ENCODE measurements at places on chromosomes 3 and 15.

- DNase-seq: no peak
Observed at GRCh38 chr3:37825744-37826400, 35.8 kb upstream of the CTDSPL start.

GRCh38 chr3:138949002-138949418 is 2.0 kb downstream of the FOXL2NB start:
- no peak for DNase-seq

- no peak for DNase-seq
Observed at GRCh38 chr15:33159726-33160453, 34.6 kb downstream of the FMN1 start.

- DNase-seq: no peak
Observed at GRCh38 chr3:183252973-183253527, at the start of gene B3GNT5. B3GNT5 (plus strand) TSS chr3:183253253; CDS start chr3:183269799, 16,546 bp downstream.

DNA sequence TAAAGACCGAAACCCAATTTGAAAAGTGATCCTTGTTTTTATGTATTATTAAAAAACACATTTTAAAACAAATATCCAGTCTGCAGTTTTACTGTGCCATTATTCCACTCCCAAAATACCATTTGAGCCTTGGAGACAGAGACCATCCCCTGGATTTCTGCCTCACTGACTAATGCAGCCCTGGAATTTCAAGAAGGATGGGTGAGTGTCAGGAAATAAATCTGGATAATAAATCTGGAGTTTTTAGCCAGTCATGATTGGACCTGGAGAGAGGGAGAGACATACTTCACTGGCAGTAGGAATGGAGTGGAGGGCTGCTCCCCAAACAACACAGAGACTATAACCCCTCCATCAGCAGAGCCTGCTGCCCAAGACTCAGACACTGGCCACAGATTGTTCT is 123.3 kb downstream of the MYLK start:
- no peak for DNase-seq

- DNase-seq: no peak
Observed at GRCh38 chr15:43859546-43859945, 32.7 kb downstream of the WDR76 start.

GRCh38 chr3:136249091-136249490 is 1.0 kb upstream of the PCCB start:
- DNase-seq: no peak

DNA sequence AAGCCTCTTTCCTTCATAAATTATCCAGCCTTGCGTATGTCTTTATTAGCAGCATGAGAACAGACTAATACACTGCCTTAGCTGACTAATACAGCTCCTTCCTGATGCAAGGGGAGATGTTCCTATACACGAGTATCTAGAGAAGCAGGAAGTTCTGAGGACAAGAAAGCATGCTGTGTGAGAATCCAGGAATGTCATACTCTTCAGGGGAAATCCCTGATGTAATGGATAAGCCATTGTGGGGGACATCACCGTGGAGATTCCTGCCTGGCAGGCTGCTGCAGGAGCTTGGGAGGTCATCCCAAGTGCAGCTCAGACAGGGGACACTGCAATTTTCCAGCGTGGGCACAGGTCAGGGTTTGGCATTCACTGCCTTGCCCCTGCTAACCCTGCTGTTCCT is 476.9 kb downstream of the NR2F2 start:
- DNase-seq: no peak

DNA sequence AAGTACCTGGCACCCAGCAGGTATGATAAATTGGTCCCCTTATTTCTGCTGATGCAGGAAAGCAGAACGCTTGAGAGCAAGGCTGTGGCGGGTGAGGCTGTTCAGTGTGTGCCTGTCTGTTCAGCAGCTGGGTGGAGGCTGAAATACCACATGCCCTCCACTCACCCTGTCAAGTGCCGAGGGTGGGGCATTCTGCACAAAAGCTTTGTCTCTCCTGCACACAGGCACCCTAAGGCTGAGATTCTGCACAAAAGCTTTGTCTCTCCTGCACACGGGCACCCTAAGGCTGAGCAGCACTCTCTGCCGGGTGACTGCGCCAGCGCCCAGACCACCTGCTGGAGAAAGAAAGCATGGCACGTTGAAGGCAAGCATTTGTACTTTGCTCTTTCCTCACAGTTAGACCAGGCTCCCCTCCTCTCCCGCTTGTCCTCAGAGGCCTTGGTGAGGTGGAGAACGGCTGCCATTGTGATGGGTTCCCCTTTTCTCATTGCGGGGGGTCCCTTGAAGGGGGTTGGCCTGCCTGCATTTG is 97.5 kb downstream of the BDH1 start:
- DNase-seq: no peak

DNA sequence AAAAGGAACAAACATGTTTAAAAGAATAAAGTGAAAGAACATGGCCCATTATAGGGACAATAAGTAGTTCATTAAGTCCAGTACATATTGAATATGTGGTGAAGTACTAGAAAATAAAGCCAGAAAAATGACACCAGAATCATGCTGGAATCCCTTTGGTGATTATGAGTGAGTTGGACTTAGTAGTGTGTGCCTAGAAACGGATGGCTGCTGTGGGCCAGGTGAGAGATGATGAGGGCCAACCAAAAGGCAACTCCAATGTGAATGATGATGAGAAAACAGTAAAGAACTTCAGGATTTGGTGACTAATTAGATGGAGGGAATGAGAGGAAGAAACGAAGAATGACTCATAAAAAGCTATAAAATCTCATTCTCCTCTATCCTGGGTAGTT is 3.3 kb downstream of the CRYGS start:
- DNase-seq: no peak
